ENCODE measurements at places on chromosomes 7 and 10.

GRCh38 chr10:30671026-30671616, 41.6 kb upstream of the LYZL2 start:
- no peak for DNase-seq

DNA sequence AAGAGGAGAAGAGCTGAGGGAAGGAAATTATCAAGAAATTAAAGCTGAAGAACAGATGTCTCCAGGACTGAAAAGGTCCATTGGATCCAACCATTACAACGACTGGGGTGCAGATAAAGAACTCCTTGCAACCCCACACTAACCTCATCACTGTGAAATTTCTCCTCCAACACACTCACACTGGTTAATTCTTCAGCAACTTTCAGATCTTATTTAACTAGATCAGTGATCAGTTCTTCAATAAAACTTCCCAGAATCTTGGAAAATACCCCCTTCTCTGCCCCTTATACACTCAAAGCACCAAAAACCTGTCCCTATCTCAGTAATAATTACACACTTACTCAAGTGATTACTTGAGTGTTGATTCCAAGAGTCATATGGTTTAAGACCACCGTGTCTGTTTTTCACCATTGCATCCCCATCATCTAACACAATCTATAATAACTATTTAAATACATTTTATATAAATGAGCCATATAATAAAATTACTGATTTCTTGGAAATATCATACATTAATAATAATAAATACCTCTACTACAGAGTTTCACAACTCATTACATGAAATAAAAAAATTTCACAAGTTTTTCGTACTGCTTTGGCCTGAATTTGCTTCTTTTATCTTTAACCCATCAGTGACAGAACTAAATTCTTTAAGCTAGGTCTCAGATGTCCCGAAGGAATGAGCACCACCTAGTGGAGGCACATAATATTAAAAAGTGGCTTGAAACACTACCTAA, 123.7 kb downstream of the MPP7 start:
- no peak for DNase-seq

DNA sequence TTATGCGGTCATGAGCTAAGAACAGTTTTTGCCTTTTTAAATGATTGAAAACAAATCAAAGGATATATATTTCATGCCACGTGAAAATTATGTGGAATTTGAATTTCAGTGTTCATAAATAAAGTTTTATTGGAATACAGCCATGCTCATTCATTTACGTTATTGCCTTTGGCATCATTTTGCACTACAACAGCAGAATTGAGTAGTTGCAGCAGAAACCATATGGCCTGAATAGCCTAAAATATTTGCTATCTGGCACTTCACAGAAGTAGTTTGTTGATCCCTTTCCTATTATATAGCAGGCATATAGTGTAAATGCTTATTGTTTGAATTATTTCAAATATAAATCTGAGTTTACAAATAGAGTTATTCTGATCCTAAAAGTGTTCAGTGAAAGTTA, 59.7 kb downstream of the AUTS2 start:
- no peak for DNase-seq

- DNase-seq: no peak
Measured at GRCh38 chr10:124267231-124267885, 151.4 kb downstream of the OAT start.

DNA sequence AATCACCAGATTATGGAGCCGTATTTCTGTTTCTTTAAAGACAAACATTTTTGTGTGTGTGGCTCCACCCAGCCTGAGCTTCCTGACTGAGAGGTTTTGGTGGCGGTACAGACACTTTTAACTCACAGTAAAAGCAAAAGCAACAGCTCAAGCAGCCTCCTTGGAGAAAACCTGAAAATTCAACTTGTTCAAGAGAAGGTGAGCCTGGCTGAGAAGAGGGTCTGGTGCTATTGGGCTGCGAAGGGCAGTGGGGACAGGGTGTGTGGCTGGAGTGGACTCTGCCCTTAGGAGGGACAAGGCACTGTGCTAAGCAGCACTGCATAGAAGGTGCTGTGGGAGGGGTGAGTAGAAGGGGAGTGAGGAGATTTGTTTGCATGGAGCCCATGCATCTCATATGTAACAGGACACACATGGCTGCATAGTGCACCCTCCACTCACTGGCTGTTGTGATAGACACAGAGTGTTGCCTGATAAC, at the start of gene GIMAP7:
TSS of gene GIMAP7 (plus strand) at position 125 of the 475 bp plus-strand sequence. CDS start 5,103 bp downstream, outside the sequence.
- DNase-seq: peak; percentile 31

GRCh38 chr7:116653646-116654045, 18.4 kb upstream of the MET start:
- DNase-seq: no peak

DNA sequence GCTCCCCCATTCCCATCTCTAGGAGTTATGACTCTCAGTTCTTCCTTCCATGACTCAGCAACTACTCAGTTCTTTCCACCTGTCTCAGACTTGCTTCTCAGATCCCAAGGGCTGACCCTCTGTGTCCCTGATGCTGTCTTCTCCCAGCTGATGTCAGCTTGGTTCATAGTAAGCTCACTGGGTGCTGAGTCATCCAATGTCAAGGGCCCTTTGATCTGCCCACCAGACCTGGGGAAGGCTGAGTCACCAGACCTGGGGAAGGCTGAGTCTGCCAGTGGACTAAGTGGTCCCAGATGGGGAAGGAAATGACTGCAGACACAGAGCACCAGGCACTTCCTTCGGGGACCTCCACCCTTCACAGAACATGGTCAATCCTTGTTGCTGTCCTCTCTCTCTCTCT, 76.1 kb upstream of the ZEB1 start:
- DNase-seq: peak; percentile 28

- no peak for DNase-seq
Measured at GRCh38 chr7:745431-746154, 18.5 kb upstream of the PRKAR1B start.

GRCh38 chr7:142782922-142783900, 12.4 kb downstream of the PRSS2 start:
- peak; percentile 89 for DNase-seq

DNA sequence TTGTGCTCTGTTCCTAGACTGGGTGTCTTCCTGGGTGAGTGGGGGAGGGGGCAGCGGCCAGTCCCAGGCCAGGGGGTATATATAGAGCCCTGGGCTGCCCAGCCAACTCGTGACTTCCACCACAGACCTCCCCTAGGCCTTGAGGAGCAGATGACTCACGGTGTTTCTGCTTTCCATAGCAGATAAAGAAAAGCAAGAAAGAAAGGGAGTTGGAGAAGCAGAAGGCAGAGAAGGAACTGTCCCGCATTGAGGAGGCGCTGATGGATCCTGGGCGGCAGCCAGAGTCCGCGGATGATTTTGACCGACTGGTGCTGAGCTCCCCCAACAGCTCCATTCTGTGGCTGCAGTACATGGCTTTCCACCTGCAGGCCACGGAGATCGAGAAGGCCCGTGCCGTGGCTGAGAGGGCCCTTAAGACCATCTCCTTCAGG, 10.1 kb downstream of the CALHM2 start:
- peak; percentile 53 for DNase-seq

GRCh38 chr10:116752969-116753665, 10.8 kb upstream of the HSPA12A start:
- DNase-seq: no peak

GRCh38 chr10:97325754-97326153, 6.7 kb downstream of the FRAT1 start:
- DNase-seq: no peak

DNA sequence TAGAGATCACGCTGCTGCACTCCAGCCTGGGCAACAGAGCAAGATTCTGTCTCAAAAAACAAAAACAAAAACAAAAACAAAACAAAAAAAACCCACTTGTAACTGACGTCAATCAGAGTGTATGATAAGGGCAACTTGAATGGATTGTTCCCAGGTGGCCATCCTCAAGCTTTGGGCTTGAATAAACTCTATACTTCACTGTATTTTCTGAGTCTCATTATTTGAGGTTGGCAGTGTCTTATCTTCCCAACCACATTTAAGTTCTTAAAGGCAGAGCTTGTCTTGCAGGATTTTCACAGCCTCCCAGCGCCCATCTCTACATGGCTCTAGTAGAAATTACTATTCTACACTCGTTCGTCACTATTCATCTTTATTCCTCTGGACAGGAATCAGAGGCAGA, 5.1 kb upstream of the OAT start:
- no peak for DNase-seq

DNA sequence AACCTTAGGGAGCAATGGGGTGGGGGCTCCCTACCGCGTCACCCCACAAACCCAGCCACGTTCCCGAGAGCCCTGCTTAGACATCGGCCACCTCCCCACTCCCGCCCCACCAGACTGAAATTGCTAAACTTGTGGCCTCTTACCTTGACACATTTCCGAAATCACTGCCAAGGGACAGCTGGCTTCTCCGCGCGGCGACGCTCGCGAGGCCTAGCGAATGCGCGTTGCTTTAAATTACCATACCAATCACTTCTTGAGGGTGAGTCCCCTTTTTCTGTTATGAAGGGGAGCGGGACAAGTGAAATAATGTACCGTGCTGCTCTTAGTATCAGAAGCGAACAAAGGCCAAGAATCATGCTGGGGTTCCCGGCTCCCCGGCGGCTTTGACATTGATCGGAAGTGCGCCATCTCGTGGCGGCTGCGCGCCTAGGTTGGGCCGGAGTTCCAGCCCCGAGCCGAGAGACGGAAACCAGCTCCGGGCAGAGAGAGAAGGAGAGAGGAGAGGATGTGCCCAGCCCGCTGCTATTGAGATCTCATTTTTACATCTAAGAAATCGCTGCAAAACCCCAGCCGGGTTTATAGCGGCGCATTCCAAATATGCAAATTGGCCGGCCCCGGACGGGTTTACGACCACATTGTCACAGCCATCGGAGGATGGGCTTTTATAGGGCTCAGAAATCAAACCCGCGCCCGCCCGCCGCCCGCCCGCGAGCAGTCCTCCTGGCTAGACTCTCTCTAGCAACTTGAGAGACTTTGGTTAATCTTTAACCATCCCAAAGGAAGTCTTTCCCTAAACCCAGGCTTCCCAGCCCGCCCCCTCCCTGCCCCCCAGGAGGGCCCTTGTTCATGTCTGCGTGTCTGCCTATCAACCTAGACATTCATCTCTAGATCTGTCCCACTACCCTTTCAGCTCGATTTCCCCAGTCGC, 5.3 kb downstream of the HOXA11 start:
- no peak for DNase-seq

GRCh38 chr10:130045801-130046321, 64.8 kb downstream of the C10orf143 start:
- DNase-seq: no peak

DNA sequence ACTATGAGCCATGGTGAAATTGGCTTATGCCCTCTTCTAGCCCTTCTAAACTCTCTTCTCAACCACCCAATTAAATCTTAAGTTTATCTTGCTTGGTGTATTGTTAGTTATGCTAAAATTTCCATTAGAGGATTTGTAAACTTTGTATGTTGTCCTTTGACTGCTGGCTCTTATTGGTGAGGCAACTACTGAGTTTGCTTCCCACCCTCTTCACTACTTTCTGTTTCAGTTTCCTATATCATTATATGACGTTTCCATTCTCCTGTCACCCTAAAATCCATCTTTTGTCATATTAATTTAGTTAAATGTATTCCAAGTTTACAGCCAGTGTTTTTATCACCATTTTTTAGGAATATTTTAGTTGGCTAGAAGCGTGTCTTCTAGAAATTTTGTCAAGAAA, 80.9 kb upstream of the VWC2 start:
- DNase-seq: no peak

- DNase-seq: no peak
Measured at GRCh38 chr10:24916365-24916764, 36.0 kb downstream of the PRTFDC1 start.

DNA sequence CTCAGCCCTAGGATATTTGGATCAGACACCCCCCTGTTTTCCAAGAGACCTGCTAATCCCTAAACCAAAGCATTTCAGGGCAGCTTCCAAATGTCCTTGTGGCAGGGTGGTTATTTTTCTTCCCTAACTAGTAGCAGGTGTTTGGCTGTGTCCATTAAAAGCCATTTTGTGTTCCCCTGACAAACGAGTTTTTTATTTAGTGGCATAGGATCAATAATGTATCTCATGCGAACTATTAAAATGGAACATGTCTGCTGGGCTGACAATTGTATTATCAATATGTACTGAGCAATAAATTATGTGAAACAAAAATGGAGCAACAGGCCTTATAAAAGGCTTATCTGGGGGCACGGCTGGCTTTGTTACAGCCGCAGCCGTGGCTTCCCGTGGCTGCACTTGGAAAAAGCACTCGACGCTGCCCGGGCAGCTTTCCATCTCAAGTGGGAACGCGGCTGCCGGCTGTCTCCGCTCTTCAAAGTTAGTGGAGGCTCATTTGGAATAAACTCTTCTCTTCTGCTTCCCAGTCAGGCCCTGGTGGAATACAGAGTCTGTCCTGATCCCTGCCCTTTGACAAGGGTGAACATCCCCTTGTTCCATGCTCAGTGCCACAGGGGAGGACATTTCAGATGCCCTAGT, 554.3 kb downstream of the TYW1 start:
- DNase-seq: peak; percentile 19

- DNase-seq: no peak
Measured at GRCh38 chr7:154503962-154504550, 451.9 kb downstream of the DPP6 start.

DNA sequence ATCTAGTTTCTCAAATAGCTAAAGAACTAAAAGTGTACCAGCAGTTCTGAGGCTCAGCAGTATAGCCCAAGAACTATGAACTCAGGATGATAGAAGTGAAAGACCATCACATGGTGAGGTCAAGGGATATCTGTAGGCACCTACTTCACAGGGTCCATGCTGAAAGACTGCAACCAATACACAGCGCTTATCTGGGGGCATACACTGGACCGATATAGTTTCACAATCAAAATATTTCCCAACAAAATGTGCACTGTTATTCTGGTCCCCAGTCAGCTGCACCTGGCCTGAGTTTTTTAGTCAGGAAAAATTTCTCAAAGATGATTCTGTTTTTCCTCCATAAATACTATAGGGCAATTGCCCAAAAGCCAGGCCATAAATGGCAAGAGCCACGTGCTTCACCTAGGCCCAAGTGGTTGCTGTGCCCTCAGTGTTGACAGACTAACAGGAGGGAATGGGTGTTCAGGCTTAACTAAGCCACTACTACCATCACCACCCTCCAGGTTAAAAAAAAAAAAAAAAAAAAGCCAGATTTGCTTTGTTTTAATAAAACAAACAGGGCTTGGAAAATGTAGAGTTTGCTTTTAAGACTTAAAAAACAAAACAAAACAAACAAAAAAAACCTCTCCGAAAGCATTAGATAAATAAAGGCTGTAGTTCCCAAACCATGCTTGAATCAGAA, 58.5 kb downstream of the OGDH start:
- no peak for DNase-seq

DNA sequence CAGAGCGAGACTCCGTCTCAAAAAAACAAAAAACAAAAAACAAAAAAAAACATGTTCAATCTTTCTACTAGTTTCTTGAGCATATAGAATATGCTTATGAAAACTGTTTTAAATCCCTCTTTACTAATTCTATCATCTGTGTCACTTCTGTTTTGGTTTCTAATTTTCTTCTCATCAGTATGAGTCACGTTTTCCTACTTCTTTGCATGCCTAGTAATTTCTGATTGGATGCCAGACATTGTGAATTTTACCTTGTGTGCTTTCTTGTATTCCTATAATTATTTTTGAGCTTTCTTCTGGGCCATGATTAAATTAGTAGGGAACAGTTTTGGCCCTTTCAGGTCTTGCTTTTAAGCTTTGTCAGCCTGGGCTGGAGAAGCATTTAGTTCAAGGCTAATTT, 9.9 kb downstream of the MICU1 start:
- DNase-seq: no peak

Measured in left cardiac atrium (tissue), 4 donors.